T-helper 2 cell (primary cell): ENCODE measurements at places on chromosomes 2 and 18.

DNA sequence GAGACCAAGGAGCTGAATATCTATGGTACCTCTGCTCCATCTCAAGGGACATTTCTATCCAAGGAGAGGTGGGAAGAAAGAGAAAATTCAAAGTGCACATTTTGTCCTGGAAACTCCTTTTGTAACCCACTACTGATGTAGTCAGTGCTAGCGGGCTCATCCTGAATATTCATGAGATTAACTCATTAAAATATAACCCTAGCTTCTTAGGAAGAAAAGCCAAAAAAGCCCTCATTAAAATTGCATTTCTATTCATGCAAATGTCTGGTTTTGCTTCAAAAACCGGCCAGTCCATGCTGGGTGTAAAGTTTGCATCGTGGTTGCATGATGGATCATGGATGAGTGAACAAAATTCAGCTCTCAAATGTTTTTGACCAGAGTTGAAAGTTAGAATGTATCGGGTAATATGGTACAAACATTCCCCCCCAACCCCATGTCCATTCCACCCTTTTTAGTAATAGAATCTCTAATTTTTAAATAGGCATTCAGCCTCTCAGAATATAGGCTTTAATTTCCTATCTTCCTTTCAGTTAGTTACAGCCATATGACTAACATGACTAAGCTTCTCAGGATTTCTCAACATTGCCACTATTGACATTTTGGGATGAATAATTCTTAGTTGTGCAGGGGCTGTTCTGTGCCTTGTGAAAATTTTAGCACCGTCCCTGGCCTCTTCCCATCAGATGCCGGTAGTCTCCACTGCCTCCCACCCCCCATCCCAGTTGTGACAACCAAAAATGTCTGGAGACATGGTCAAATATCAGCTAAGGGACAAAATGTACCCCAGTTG lies 104.2 kb upstream of the RND3 start:
- no peak for DNase-seq

DNA sequence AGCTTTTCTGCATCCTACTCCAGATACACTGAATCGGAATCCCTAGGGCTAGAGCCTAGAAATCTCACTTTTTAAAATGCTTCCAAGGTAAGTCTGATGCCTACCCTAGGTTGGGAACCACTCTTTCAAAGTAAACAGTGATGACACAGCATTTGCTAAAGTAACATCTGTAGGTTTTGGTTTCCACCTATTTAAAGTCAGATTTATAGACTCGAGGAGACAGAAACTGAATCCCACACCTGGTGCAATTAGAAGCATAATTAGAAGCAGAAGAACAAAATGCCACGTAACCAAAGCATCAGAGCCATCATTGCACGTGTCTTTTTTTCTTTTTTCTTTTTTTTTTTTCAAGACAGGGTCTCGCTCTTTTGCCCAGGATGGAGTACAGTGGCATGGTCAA lies 40.9 kb downstream of the PDK1 start:
- DNase-seq: no peak

- peak; percentile 62 for DNase-seq
Observed at GRCh38 chr2:174577967-174578589, 19.5 kb downstream of the WIPF1 start.

DNA sequence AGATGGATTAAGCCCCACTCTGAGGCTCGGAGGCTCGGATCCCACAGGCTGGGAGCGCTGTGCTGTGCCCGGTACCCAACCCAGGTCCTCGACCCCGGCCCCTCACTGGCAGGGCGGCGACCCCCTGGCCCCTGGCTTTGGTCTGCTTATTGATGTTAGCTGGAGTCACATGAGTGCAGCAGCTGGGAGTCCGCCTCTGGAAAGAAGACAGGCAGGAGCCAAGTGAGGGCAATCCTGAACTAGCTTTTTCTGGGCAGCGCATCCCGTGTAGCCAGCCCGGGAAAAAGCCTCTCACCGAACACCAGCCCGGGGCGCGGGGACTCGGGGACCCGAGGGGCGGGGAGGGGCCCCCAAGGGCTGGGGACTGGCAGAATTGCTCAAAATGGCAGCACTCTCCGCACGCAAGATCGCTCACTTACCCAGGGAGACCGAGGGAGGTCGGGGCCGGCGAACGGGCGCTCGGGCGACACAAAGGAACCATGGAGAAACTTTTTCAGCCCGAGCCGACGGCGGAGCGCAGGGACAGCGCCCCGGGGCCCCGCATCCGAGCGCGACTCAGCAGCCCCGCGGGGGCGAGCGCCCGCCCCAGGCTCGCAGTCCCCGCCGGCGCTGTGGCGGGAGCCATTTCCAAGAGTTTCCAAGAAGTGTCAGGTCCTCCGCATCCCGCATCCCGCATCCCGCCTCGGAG lies 567 bp downstream of the TMEM200C start:
- no peak for DNase-seq

DNA sequence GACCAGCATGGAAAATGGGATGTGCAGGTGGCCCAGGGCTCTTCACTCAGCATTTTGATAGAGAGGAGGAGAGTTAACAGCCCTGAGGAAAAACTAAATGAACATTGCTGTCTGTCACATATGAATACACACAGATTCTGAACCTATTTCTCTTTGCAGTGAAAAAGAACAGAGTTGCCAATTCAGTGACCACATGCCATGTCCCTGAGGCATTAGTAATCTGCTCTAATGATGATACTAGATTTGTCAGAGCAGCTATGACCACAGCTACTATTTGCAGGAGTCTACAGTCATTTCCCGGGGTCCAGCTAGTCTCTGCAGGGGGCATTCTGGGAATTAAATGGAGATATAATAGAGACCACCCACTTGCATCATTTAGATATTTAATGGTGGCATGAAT lies 267.6 kb downstream of the TMX3 start:
- DNase-seq: no peak

DNA sequence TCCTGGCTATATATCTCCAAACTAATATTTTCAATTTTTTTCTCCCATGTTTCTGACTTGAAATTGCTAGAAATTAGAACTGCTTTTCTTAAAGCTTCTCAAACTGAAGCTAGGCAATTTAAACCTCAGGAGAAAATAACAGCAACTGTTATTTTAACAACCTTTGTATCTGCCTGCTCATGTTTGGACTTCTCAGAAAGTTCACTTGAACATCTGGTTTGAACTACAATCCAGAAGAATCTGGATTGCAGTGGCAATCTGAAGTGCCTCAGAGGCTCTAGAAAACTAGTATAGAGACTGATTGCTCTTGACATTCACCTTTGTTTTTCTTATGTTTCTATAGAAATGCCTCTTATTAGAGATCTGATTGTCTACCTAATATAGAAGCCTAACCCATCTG lies 64.1 kb downstream of the STAT4 start:
- DNase-seq: no peak

DNA sequence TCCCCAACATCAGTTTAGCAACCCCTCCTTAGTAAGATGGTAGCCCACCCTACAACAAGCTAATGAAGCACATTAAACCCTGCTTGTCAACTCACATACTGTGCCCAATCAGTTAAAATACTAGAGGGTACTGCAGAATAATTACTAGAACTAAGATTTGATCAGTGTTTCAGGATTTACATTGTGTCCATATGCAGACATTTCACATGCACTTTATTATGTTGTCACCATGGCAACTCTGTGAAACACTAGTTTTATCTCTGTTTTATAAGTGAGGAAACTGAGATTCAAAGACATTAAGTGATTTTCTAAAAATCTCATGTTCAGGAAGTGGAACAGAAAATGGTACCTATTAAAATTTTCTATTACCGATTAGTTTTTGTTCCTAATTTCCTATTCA lies 61.7 kb downstream of the CYBRD1 start:
- DNase-seq: no peak

DNA sequence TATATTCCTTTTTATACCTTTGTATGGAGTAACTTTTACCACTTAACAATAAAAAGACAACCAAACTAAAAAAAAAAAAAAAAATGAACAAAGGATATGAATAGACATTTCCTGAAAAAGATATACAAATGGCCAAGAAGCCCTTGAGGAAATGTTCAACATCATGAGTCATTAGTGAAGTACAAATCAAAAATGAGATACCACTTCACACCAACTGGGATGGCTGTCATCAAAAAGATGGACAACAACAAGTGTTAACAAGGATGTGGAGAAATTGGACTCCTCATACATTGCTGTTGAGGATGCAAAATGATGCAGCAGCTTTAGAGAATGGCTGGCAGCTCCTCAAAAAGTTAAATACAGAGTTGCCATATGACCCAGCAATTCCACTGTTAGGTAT lies 22.6 kb upstream of the SCYGR2 start:
- DNase-seq: no peak

GRCh38 chr2:241910604-241911520 lies 41.3 kb downstream of the RTP5 start:
- DNase-seq: no peak

GRCh38 chr2:9657731-9658130 lies 26.9 kb upstream of the YWHAQ start:
- no peak for DNase-seq

GRCh38 chr2:232504438-232504837 lies 15.8 kb upstream of the PRSS56 start:
- no peak for DNase-seq

DNA sequence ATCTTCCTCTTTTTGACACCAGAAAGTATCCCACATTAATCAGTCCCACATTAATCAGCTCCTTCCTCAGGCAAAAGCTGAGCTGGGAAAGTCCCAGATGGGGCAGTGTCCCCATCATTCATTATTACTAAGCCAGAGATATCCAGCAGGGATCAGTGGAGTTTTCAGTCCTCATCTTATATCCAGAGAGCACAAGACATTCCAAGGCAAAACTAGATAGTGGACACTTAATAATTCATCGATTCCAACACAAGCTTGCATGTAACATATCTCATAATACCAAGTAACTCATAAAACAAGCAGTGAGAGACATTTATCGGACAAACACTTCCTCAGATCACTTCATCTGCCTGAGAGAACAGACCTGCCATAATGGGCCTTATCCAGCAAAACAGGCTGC lies 53.1 kb downstream of the MCFD2 start:
- DNase-seq: no peak

DNA sequence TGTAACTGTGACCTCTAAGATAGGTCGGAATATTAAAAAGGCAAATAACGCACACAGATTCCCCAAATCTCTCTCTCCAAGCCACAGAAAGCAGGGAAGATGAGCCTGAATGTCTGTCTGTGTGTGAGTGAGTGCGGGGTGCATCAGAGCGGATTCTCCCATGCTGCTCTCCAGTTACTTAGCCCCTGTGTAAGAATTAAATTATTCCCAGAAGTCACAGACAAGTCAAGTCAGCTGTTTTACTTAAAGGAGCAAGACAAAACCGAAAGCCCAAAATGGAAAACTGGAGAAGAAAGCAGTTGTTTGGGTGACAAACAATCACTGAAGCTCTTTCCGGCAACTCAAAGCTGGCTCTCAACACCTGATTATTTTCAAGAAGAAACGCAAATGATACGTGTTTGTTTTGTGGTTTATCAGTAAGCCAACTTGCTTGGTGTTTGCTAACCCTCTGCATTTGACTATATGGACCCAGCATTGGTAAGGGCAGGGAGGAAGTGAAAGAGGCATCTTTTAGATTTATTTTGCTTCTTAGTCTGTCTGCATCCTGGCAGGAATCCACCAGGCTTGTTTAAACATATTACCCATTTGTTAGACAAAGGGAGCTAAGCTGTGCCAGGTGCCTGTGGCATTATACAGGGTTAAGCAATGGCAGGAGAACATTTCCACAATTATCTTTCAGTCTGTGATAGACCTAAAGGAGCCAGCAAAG lies 121.5 kb upstream of the CREB1 start:
- DNase-seq: no peak

- DNase-seq: no peak
Observed at GRCh38 chr2:58594762-58595161, 353.6 kb upstream of the FANCL start.

DNA sequence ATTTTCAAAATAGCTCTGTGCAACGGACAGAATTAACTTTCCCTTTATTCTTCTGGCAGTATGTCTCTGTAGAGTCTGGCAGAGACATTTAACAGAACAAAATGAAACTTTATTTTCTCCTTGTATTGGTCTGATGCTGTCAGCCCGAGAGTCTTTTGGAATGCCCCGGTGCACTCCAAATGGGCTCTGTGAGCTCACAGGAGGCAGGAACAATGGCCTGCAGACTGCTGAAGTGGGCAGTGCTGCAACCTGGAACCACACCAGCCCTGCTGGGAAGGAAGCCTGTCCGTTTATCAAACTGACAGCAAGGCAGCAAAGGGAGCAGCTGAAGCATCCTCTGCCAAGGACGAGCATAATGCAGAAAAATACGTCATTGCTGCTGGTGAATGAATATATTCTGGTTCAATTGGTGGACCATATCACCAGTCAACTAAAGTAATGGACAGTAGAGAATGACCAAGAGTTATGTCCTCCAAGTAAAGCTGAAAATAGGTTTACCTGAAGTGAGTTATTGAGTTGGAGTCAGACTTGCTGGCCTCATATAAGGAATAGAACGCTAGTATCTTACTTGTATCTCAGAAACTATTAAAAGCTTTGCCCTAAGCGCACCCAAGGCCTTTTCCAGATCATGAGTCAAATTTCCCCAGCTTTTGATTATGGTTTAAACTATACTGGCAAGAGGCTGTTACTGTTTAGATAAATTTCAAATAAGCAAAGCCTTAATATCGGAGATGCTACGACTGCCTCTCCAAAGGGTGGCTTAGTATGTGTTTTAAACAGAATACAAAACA lies 207.6 kb upstream of the TANK start:
- DNase-seq: no peak

DNA sequence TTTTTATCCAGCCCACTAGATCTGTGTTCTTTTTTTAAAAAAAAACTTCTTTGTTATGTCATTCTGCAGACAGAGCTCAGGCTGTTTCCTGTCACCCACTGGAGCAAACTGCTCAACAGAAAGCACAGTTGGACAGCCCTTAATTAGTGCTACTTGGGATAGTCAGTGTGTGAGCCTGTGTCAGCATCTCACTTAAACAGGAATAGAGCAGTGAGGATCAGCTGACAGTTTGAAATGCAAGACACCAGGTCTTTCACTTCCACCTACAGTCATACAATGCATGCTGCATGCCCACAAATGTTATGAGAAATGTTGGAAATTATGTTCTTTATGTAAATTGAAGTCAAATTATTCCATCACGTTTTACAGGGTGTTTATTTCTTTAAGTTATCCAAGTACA lies 174.9 kb downstream of the NR4A2 start:
- DNase-seq: no peak

DNA sequence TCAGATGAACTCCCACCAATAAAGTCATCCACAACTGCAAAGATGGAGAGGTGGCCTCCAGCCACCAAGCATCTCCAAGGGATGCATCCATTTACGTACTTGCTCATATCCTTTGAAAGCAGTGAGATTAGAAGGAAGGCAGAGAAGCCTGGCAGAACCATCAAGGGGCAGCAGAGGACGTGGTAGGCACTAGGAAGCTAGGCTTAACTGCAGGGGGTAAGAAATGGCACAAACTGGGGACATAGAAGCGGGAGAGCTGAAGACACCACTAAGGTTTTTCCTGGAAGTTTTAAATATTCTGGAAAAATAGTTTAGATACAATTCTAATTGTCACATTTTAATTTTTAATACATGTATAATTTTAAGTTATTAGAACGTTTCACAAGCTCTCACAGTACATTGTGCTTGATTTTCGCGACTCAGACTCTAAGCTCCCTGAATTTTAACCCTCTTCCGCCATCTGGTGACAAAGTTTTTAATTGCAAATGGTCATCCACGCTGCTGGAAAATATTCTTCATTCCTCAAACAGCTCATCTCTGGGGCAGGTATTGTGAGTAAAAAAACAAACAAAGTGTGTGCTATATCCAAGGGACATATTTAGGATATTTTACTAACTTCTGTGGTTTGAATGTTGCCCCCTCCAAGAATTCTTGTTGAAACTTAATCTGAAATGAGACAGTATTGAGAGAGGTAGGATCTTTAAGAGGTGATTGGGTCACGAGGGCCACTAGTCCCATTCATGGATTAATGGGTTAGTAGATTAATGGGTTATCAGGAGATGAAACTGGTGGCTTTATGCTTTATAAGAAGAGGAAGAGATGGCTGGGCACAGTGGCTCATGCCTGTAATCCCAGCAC lies 1.6 kb upstream of the PSTPIP2 start:
- DNase-seq: no peak
